Peyer's patch (tissue), 4 donors: ENCODE measurements at places on chromosomes 1 and 21.

DNA sequence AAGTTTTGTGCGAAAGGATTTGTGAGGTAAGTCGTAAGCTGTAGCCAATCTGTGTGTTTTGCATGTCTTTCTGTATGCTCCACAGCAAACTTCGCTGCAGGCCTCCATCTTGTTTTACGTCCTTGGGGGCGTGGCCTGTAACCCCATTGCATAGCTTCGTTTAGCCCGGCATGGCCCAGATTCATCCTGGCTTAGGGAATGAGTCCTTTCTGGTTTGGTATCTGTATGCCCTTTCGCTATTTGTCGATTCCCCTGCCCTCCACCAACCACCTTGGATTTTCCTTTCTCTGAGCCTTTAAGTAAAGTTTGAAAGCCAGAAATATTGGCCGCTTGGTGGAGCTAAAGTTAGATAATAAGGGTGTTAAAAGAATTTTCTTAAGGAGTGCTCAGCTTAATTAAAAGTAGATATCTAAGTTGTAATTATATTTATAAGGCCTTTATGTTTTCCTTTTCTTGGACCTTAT is 1.1 kb downstream of the THEM4 start:
- no peak overlapping the region for H3K27ac ChIP-seq
- H3K4me1 ChIP-seq = no peaks in the 10 kb centered on the region

- no peak for DNase-seq
- H3K27me3 ChIP-seq = no peaks in the 10 kb centered on the region
- peaks cover 87% of the 10 kb centered on the region for H3K4me1 ChIP-seq
Measured at GRCh38 chr1:30748699-30749401, 8.7 kb downstream of the LAPTM5 start.

DNA sequence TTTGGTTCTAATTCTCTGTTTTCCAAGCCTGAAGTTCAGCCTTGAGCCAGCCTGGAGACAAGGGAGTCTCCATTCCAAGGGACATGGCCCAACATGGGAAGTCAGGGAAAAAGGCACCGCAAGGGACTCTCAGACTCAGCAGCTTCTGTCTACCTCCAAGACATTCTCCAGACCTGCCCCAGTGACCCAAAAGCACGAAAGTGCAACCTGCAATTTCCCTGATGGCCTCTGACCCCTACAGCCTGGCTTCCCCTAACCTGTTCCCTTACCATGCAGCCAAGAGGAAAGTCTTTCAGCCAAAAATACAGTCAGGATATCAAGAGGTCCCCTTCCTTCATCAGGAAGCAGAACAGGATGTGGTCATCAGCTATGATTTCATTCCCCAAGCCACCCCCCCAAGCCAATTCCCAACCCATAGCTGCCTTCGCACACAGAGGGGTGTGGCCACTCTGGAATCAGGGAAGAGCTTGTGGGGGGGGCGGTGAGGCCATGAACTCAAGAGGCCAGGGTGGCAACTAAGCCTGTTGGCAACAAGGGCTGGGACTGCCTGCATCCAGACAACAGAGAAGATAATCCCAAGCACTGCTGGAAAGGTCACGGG is 59.2 kb downstream of the TIAM1 start:
- H3K4me3 ChIP-seq = no peak overlapping the region
- H3K36me3 ChIP-seq = no peaks in the 10 kb centered on the region
- H3K27ac ChIP-seq = no peak overlapping the region
- DNase-seq = no peak
- no peaks in the 10 kb centered on the region for H3K4me1 ChIP-seq
- H3K27me3 ChIP-seq = no peaks in the 10 kb centered on the region

GRCh38 chr1:218971156-218971555 is 202.5 kb upstream of the LYPLAL1 start:
- no peaks in the 10 kb centered on the region for H3K36me3 ChIP-seq
- DNase-seq = no peak
- no peak overlapping the region for H3K27ac ChIP-seq

- no peak overlapping the region for H3K27ac ChIP-seq
- no peaks in the 10 kb centered on the region for H3K36me3 ChIP-seq
- no peak for DNase-seq
- no peak overlapping the region for H3K4me3 ChIP-seq
Measured at GRCh38 chr1:94314222-94314858, 77.0 kb upstream of the ARHGAP29 start.

DNA sequence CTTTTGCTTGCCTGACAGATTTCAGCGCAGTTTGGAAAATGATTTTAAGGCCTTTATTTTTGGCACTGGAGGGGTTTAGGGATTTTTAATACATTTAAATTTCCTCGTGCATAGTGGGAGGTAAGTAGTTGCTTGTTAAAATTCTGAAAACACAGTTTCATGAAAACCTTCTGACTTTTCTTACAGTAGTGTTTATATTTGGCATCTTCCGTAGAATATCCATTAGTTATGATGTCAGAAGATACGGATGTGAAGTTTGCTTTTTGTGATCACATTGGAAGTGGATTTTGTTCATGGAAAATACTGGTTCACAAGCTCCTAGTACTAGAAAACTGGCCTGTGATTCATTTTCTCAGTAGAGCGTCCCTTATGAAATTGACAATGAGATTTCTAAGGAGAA is 1.3 kb downstream of the RABGAP1L start:
- peak overlapping the region; percentile 98 for H3K27ac ChIP-seq
- DNase-seq = no peak
- no peaks in the 10 kb centered on the region for H3K36me3 ChIP-seq
- peaks cover 19% of the 10 kb centered on the region for H3K4me1 ChIP-seq
- no peaks in the 10 kb centered on the region for H3K27me3 ChIP-seq

DNA sequence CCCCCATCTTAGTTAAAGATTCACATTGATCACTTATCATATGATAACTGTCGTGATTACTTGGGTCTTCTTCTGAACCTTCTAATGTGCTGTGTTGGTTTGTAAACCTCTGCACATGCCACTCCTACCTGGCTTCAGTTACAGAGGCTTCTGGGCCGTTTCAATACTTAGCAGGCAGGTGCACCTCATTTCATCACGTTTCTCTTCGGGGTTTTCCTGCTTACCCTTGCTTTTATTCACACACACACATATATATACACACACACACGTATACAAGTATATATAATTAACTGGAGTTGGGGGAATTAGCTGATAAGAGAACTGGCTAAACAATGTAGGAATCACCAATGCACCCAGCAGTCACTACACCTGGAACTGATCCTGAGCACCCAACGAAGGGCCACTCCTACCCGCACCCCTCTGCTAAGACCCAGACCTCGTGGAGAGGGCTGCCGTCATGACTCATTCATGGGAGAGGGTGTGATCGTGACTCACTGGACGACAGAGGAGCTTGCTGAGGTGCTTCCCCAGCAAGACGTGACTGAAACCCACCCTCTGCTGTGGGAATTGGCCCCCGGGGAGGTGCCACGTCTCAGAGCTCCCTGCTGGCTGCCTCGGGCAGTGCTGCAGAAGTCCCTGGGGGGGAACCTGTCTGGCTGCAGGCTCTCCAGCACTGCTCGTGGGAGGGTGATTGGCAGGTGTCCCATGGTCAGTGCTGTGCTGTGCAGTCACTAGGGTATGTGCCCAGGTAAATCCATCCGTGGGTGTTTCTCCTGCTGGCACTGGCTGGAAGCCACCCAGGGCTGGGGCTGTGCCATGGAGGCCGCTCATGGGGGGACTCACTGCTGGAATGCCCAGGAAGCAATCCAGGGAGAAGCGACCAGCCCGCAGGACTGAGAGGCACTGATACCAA is 166.6 kb downstream of the DYRK1A start:
- no peaks in the 10 kb centered on the region for H3K36me3 ChIP-seq
- no peaks in the 10 kb centered on the region for H3K4me1 ChIP-seq
- DNase-seq = no peak
- no peaks in the 10 kb centered on the region for H3K27me3 ChIP-seq
- no peak overlapping the region for H3K4me3 ChIP-seq
- no peak overlapping the region for H3K27ac ChIP-seq
